ENCODE measurements at places on chromosomes 2 and 18. TPM values are rescaled to one million over a fixed set of nuclear protein-coding genes. Genes with fewer than 3 reads are reported as not detected.

The SCYGR4 gene
- 0.11 TPM for total RNA-seq

The DES gene
- 1.6 TPM for total RNA-seq

The ERFE gene
- 3.7 TPM for total RNA-seq

The SPEG gene
- total RNA-seq: 18.6 TPM

The HRH4 gene
- total RNA-seq: 0.11 TPM

The SCN7A gene
- total RNA-seq: not detected

The EFR3B gene
- 5.4 TPM for total RNA-seq
